Memory B cell (primary cell): ENCODE measurements at places on chromosomes 2 and 18.

DNA sequence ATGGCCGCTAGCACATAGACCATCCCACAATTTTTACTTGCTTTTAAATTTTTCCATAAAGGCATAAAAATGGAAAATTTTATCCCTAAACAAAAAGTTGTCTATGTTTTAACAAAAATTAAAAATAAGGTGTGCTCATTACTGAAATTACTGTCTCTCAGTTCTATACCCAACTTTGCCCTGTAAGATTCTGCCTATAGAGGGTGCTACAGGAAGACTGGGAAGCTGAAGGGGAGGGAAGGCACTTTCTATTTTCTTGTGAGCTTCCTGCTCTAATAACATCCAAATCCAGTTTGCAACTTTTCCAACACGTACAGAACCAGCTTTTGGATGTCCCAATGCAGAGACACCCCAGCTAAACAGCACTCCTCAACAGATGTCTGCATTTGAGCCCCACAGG, 666.9 kb downstream of the PLCL1 start:
- DNase-seq: no peak

GRCh38 chr2:157193461-157193860, 64.0 kb upstream of the GALNT5 start:
- no peak for DNase-seq

GRCh38 chr2:28568533-28568932, 72.7 kb downstream of the PLB1 start:
- DNase-seq: no peak

- no peak for DNase-seq
Measured at GRCh38 chr18:37845498-37845897, 279.9 kb upstream of the CELF4 start.

GRCh38 chr2:203739351-203739750, 32.9 kb downstream of the CD28 start:
- DNase-seq: no peak

- no peak for DNase-seq
Measured at GRCh38 chr2:167264380-167264779, 376.1 kb downstream of the XIRP2 start.

DNA sequence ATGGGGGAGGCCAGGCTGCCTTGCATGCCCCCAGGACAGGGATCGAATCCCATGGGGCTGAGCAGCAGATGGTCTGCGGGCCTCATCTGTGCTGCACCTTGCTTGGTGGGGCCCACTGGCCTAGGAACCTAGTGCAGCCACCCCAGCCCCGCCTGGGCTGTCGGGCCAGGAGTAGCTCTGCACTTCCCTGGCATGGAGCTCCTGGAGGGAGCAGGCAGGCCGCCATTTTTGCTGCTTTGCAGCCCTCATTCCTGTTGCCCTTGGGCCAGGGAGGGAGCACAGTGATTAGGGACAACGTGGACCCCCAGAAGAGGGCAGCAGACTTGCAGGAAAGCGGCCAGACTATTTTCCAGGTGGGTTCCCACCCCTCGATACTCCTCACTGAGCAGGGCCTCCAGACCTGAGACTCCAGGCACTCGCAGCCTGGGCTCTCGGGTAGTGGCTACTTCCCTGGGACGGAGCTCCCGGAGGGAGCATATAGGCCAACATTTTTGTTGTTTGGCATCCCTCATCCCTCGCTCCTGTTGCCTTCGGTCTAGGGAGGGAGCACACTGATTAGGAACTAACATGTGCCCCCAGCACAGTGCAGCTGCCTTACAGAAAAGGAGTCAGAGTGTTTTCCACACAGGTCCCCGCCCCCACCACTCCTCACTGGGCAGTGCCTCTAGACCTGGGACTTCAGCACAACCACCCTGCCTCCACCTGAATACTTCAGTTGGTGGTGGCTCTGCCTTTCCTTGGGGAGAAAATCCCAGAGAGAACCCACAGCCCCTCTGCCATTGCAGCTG, 99.5 kb downstream of the MAIP1 start:
- DNase-seq: no peak

GRCh38 chr2:197234671-197235191, 75.8 kb downstream of the ANKRD44 start:
- DNase-seq: no peak
